ENCODE measurements at places on chromosomes 1 and 21.

- no peak for DNase-seq
These were observed 411.8 kb upstream of the DAB1 start for GRCh38 chr1:57835620-57836019.

- DNase-seq = peak; percentile 49
These were observed 885 bp downstream of the OR2T10 start for GRCh38 chr1:248596615-248597014.

DNA sequence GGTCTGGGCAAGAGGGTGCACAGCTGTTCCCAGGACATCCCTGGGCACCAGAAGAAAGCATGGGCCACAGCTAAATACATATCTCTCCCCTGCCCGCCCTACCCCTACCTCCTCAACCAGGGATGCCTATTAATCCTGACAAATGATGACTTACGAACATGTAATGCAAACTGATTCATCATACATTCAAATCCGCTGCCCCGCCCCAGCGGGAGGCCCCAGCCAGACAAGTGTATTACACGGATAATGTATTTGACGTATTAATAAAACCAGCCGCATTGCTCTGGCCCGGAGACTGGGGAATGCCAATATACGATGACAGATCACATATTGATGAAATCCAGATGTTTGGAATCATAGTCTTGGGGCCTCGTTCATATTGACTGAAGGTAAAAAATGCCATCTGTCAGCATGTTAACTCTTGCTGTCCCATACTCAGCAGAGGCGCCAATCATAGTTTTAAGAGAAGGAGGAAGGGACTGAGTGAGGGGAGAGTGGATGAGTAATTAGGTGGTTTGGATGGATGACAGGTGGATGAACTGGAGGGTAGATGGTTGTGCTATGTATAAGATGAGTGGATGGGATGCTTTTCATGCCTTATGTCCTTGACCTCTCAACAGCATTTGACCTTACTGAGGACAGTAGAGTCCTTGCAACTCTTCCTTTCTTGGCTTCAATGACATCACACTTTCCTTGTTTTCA, 68.2 kb downstream of the TMEM53 start:
- no peak for DNase-seq

- DNase-seq = no peak
These were observed 121.6 kb upstream of the IRF2BP2 start for GRCh38 chr1:234731569-234732085.

DNA sequence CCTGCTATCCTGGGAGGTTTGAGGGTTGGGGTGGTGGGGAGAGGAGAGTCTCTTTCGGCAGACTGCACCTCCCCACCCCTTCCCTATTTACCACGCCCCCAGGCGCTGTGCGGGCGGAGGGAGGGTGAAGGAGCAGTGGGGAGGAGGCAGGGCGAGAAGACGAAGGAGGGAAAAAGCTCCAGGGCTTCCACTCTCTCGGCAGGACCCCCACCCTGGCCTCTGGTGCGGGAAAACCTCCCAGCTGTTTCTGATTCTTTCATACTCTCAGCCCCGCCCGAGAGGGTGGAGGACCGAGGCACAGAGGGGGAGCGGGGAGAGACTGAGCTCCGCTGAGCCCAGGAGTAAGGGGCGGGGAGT, 866 bp upstream of the WNT2B start:
- DNase-seq = no peak

- no peak for DNase-seq
These were observed 107.2 kb upstream of the DUSP10 start for GRCh38 chr1:221849110-221849509.

- DNase-seq = no peak
These were observed at the start of gene SH3BGR for GRCh38 chr21:39451332-39452206. SH3BGR (plus strand) TSS chr21:39451970; CDS start chr21:39452097, 127 bp downstream.

- DNase-seq = no peak
These were observed 49.7 kb downstream of the S100B start for GRCh38 chr21:46555225-46555617.

DNA sequence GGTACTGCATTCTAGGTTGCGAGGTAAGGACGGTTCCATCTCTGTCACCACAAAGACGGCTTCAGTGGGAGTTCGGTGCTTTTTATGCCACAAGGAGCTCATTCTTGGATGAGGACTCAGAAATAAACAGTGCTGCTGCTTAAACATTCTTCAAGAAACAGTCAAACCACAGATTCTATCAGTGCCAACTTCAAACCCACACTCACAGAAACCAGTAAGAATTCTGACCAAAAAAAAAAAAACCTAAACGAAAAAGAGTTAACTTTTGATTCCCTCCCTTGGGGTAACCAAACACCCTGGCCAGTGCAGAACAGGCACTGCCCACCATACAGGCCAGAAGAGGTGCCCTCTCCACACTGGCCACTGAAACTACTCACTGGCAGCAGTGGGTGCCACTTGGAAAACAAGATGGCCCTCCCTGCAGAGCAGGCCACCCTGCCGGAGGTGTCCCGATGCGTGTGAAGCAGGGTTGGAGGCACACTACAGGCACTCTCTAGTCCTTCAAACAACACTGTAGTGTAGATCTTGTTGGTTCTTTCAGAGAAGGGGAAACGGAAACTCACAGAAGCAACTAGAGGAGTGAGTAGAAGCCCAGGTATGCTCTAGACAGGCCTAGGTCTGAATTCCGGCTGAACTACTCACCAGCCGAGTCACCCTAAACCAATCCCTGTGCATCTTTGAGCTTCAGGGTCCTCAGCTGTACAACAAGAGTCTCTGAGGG, 87.3 kb upstream of the TLR5 start:
- DNase-seq = peak; percentile 84

DNA sequence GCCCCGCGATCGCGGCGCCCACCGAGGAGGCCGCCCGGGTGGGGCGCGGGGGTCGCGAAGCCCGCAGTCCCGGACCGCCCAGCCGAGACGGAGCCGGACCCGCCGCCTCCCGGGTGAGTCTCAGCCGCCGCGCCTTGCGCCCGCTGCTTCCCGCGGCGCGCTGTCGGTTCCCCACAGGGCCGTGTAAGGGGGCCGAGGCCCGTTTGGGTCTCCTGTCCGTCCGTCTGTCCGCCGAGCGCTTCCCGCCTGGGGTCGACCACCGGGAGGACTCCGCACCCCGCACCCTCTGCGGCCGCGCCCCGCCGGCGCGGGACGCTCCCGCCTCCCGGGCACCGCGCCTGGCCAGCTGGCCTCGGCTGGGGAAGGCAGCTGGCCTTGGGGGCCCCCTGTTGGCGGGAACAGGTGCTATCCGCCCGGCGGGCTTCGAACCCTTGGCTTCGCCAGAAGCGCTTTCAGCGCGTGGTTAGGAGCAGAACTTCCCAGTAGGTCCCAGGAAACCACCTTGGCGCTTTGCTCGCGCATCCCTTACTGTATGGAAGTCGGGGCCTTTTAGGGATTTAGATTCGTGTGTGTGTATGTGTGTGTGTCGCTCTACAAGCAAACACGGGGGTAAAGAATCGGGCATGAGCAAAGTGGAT, 414 bp downstream of the TMEM51 start:
- no peak for DNase-seq

DNA sequence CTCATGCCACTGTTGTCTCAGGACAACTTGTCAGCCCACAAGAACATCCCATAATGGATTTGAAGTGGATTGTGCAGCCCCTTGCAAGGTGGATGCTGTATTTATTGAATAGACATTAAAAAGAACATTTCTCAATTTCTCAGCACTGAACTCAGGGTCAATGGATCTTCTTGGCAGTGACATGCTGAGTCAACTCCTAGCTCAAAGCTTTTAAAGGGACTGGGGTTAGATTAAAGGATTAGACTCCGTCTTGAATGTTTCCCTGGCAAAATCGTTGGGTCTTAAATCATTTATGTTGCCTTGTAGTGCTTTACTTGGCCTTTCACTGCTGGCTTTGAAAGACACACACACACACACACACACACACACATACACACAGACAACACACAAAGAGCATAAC, 221.6 kb upstream of the PBX1 start:
- no peak for DNase-seq

DNA sequence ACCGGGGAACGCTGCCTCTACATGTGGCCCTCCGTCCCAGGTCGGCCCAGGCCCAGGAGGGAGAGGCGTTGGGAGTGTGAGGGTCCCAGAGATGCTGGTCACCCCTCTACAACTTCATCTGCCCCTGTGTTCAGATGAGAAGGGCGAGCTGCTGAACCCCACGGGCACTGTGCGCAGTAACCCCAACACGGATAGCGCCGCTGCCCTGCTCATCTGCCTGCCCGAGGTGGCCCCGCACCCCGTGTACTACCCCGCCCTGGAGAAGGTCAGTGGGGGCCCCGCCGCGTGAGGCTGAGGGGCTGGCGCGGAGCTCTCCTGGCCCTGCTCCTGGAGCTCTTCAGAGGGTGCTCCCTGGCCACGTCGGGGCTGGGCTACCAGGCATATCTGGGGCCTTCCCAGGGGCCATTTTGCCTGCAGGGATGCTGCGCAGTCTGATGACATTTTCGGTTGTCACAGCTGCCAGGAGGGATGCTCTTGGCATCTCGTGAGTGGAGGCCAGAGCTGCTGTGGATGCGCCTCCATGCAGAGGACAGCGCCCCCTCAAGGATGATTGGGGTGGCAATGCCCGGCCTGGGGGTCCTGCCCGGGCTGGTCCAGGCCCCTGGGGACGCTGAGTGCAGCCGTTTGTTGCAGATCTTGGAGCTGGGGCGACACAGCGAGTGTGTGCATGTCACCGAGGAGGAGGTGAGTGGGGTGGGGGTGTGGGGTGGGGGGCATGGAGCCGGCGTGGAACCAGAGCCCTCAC, 68.6 kb downstream of the PIK3CD start:
- DNase-seq = no peak

- DNase-seq = no peak
These were observed 11.1 kb upstream of the GJA5 start for GRCh38 chr1:147771226-147772125.

GRCh38 chr1:101652484-101652883, 344.2 kb downstream of the OLFM3 start:
- DNase-seq = no peak

DNA sequence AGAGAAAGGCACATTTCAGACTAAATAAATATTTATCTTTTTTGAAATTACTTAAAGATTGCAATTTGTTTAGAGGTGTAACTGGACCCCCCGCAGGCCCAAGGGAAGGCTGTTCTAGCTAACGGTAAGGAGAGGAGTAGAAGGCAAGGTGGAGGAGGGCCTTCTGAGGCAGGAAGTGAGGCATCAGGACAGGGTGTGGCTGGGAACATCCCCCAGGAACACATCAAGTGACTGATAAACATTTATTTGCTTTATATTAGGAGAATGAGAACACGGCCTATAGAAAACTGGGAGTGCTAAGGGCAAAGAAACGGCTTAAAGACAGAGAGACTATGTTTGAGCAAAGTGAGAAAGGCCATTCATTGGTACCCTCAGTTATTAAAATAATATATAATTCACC, 23.2 kb downstream of the HIVEP3 start:
- DNase-seq = peak; percentile 90

- DNase-seq = peak; percentile 78
These were observed 19.1 kb upstream of the NCF2 start for GRCh38 chr1:183609313-183609712.

- no peak for DNase-seq
These were observed 616 bp downstream of the MCOLN3 start for GRCh38 chr1:85047472-85048295.

- no peak for DNase-seq
These were observed 871 bp downstream of the PINK1 start for GRCh38 chr1:20634065-20634593.

GRCh38 chr1:35725596-35725995, 6.9 kb upstream of the C1orf216 start:
- no peak for DNase-seq

- DNase-seq = no peak
These were observed 3.4 kb downstream of the APOA2 start for GRCh38 chr1:161220002-161220401.

DNA sequence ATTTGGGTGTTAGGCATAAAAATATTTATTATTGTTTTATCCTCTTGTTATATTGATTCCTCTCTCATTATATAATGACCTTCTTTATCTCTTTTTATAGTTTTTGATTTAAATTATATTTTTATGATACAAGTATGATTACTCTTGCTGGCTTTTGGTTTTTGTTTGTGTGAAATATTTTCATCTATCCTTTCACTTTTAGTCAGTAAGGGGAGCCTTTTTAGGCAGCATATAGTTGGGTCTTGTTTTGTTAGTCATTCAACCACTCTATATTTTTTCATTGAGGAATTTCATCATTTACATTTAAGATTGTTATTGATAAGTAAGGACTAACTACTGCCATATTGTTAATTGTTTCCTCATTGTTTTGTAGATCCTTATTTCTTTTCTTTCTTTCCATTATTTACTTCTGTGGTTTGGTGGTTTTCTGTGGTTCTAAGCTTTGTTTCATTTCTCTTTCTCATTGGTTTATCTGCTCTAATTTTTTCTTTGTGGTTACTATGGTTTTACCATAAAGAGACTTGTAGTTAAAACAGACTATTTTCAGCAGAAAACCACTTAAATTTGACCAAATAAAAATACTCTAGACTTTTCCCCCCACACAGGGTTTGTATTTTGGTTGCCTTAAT, 593.1 kb downstream of the NUF2 start:
- DNase-seq = no peak

- DNase-seq = peak; percentile 84
These were observed at the start of gene PPP1R8 for GRCh38 chr1:27830621-27831440. PPP1R8 (plus strand) TSS chr1:27830782; CDS start chr1:27830836, 54 bp downstream.

DNA sequence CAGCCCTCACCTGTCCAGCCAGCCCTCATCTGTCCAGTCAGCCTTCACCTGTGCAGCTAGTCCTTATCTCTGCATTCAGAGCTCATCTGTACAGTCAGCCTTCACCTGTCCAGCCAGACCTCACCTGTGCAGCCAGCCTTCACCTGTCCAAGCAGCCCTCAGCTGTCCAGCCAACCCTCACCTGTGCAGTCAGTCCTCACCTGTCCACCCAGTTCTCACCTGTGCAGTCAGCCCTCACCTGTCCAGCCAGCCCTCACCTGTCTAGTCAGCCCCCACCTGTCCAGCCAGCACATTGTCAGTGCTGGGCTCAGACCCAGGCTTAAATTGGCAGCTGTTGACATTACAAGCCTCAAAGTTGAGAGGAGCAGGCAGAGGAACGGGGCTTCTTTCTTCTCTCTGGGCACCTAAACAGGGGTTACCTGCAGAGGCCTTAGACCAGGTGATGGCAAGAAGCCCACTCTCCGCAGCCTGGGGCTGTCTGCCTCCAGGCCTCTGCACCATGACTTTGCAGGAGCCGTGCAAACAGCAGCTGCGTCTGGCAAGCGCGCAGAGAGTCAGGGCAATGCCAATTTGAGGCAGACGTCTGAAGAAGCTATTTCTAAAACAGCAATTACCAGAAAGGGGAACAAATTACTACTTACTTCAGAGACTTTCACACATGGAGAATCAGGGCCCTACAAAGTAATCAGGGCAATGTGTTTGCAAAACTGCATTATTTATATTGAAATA, 506.1 kb downstream of the NPHP4 start:
- DNase-seq = no peak

DNA sequence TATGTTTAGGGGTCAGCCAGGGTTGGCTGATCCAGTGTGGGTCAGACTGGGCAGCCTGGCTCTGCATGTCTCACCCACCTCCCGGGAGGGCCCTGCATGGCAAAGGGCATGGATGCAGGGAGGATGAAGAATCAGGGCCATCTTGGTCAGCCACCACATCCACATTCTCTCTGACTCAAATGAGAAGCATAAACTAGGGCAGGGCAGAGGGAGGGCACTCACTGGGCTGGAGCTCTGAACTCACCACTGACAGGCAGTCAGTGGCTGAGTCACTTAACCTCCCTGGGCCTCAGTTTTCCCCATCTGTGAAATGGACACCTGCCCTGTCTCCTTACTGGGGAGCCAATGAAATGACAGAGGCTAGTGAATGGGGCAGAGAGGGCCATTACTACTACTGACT, 4.3 kb upstream of the CELA2A start:
- DNase-seq = no peak

Data from A172 (cell line).